Endothelial cell of umbilical vein (primary cell): ENCODE measurements at places on chromosomes 3 and 15.

DNA sequence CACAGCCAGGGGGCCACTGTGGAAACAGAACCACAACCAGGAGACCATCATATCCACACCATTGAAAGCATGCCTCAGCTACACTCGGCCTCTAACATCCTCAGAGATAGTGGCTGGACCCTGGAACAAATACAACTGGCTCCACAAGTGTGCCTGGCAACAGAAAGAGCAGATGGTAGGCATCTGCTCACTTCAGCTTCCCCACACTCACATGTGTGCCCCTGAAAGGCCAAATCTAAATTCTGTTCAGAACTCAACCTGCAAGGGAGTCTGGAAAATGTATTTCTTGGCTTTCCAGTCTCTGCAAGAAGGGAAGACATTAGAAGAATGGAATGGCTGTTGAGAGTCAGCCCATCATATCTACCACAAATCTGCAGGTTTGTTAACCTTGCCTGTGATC, 54.7 kb upstream of the CTNNB1 start:
- H3K4me3 ChIP-seq = no peak overlapping the region
- no peak overlapping the region for H3K27ac ChIP-seq
- DNase-seq = no peak
- H3K36me3 ChIP-seq = no peaks in the 10 kb centered on the region

DNA sequence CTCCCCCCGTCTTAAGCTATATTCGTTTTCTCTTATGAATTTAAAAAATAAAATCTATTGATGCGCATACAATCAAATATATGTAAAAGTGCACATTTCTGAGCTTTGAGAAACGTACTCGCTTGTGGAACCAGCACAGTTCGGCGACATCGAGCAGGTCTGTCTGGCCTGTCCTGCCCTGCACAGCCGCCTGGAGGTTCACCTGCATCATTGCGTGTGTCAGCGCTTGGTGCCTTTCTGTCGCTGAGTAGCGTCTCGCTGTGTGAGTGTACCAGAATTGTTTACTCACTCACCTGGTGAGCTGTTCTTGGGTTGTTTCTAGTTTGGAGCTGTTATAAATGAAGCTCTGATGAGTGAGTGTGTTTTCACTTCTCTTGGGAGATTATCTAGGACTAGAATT, 104.0 kb downstream of the VGLL4 start:
- no peaks in the 10 kb centered on the region for H3K4me1 ChIP-seq
- H3K36me3 ChIP-seq = no peaks in the 10 kb centered on the region
- no peak for DNase-seq

DNA sequence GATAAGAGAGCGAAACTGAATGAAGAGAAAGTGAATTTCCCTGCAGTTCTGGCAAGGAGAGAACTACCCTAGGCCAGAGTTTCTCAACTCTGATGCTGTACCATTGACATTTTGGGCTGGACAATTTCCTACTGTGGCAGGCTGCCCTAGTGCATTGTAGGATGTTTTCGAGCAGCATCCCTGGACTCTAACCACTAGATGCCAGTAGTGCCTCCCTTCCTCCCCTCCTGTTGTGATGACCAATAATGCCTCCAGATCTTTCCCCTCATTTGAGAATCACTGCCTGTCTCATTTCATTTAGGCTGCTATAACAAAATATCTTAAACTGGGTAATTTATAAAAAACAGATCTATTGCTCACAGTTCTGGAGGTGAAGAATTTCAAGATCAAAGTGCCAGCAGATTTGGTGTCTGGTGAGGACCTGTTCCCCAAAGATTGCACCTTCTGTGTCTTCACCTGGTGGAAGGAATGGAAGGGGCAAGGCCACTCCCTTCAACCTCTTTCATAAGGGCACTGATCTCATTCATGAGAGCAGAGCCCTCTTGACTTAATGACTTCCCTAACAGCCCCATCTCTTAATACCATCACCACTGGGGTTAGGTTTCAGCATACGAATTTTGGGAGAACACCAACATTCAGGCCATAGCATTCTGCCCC, 188.9 kb upstream of the MEIS2 start:
- H3K36me3 ChIP-seq = no peaks in the 10 kb centered on the region
- H3K4me3 ChIP-seq = no peak overlapping the region
- H3K27ac ChIP-seq = no peak overlapping the region
- no peak for DNase-seq
- no peaks in the 10 kb centered on the region for H3K4me1 ChIP-seq

DNA sequence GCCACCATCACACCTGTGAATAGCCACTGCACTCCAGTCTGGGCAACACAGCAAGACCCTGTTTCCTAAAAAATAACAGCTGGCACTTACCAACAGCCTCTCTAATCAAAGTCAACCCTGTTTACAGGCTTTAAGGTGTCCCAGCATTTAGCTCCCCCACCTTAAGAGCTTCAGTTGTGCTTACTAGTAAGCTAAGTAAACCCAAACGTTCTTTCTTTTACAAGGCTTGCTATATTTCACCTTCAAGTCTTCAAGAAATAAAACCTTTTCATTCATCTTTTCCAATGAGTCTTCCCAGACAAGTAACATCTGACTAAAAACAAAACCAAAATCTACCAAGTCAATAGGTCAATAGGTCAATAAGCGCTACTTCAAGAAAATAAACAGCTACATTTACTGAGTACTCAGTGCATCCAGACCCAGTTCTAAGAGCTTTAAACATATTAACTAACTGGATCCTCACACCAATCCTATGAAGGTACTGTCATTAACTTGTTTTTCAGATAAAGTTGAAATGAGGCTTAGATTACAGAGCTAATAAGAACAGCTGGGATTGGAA, 62.4 kb downstream of the PBRM1 start:
- H3K27me3 ChIP-seq = no peaks in the 10 kb centered on the region
- no peak overlapping the region for H3K4me3 ChIP-seq
- no peaks in the 10 kb centered on the region for H3K4me1 ChIP-seq
- H3K27ac ChIP-seq = no peak overlapping the region
- peaks cover 21% of the 10 kb centered on the region for H3K36me3 ChIP-seq
- no peak for DNase-seq

- no peaks in the 10 kb centered on the region for H3K36me3 ChIP-seq
- no peaks in the 10 kb centered on the region for H3K4me1 ChIP-seq
- no peak overlapping the region for H3K4me3 ChIP-seq
- no peaks in the 10 kb centered on the region for H3K27me3 ChIP-seq
Observed at GRCh38 chr15:69857250-69857649, 240.5 kb downstream of the TLE3 start.

GRCh38 chr3:184562878-184563560, 1.4 kb downstream of the EPHB3 start:
- no peaks in the 10 kb centered on the region for H3K36me3 ChIP-seq
- peaks cover 35% of the 10 kb centered on the region for H3K27me3 ChIP-seq
- no peak overlapping the region for H3K4me3 ChIP-seq
- no peak for DNase-seq
- H3K27ac ChIP-seq = no peak overlapping the region
- H3K4me1 ChIP-seq = peaks cover 4% of the 10 kb centered on the region

- no peak overlapping the region for H3K27ac ChIP-seq
- no peak for DNase-seq
- H3K4me1 ChIP-seq = no peaks in the 10 kb centered on the region
- no peak overlapping the region for H3K4me3 ChIP-seq
Observed at GRCh38 chr3:124201786-124202185, 209.9 kb upstream of the ROPN1 start.

DNA sequence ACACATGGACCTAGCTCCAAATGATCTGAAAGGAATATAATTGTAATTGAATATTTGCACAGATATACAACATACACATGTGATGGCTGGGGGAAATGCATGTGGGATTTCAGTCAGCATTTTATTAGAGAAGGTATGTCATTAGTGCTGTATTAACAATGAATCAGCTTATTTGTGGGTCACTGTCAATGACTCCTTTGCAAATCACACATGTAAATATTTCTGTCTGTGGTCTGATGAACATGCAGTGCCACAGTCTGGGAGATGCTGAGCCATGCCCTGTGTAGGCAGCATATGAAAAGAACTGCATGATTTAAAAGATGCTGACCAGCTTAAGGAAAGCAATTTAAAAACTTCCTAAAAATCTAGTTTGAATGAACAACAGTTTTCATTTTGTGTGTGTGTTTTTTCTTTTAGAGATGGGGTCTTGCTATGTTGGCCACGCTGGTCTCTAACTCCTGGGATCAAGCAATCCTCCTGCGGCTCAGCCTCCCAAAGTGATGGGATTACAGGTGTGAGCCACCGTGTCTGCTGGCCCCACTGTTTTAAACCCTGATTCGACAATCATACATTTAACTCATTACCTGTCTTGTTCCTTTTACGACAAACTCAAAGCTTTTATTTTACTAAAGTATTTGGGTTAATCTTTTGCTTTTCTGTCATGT, 803 bp upstream of the B3GNT5 start:
- no peaks in the 10 kb centered on the region for H3K27me3 ChIP-seq
- no peak overlapping the region for H3K4me3 ChIP-seq
- no peaks in the 10 kb centered on the region for H3K36me3 ChIP-seq
- no peak for DNase-seq
- H3K27ac ChIP-seq = no peak overlapping the region
- peaks cover 13% of the 10 kb centered on the region for H3K4me1 ChIP-seq

DNA sequence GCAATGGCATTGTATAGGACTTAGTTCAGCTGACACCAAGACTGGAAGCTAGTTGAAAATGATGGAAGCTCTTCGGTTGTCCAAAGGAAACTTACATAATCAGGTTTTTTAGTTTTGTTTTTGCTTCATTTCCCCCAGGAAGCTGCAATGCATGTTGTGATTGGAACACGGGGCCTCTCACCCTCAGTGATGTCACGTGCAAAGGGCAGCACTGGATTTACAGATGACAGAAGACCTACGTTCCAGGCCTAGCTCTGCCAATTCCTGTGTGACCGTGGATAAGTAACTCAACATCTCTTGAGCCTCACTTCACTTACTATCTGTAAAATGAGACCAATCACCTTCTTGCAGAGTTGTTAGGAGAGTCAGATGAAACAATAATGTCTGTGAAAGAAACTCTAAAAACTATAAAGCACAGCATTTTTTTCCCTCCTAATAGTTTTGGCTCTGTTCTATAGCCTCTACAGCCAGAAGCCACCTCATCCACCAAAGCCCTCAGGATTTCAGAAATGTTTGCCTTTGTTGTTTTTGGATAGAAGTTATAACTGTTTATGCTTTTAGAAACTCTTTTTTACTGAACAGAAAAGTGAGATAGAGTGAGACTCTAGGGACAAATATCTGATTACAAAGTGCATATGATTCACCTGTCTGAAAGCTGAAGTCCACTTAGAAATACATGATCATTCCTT, 4.6 kb downstream of the RBSN start:
- DNase-seq = no peak
- peaks cover 7% of the 10 kb centered on the region for H3K4me1 ChIP-seq
- H3K4me3 ChIP-seq = no peak overlapping the region
- no peak overlapping the region for H3K27ac ChIP-seq

DNA sequence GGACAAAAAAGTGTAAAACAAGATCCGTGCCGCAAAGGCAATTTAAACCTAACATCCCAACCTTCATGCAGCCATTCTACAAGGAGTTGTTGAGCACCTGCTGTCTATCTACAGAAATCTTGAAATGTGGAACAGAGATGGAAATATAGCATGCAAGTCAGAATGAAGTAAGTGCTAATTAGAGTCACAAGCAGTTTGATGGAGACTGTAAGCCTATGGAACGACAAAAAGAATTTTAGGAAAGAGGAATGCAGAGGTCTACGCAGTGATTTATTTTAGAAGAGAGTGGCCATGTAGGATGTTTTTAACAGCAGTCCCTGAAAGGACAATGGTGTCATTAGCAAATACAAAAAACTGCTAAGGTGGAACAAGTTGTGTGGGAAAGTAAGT, 851 bp upstream of the DCBLD2 start:
- H3K27ac ChIP-seq = peak overlapping the region; percentile 82
- DNase-seq = no peak
- H3K4me3 ChIP-seq = peak overlapping the region; percentile 45
- peaks cover 34% of the 10 kb centered on the region for H3K4me1 ChIP-seq
- no peaks in the 10 kb centered on the region for H3K36me3 ChIP-seq
- H3K27me3 ChIP-seq = no peaks in the 10 kb centered on the region

DNA sequence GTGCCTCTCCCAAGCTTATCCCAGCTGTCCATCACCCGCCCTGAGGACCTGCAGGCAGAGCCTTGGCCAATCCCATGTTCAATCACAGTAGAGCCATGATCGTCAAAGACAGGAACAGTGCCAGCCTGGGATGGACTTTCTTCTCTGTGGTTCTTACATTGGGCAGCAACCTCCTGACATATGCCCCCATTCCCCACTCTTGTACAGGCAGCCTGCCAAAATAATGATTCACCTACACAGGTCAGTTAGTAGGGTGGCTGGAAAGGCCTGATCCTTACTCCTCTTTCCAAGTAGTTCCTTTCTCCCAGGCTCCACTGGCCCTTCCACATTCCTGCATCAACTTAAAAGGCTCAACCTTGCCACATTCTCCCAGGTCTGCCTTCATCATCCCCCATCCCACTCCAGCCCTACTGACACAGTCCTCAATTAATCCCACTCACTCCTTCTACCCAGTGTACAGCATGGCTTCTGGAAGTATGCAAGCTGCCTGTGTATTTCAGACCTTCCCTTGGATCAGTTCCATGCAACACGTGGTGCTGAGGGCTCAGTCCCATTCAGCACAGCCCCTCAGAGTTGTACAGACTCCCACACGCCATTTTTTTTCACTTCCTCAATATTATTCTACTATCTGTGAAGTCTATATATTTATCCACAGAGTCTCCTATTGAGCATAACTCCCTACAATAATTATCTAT, 189.8 kb downstream of the NTRK3 start:
- no peaks in the 10 kb centered on the region for H3K4me1 ChIP-seq
- no peak overlapping the region for H3K27ac ChIP-seq
- H3K36me3 ChIP-seq = no peaks in the 10 kb centered on the region
- no peaks in the 10 kb centered on the region for H3K27me3 ChIP-seq

GRCh38 chr3:120460862-120461261, 10.1 kb upstream of the FSTL1 start:
- H3K27me3 ChIP-seq = no peaks in the 10 kb centered on the region
- no peak overlapping the region for H3K27ac ChIP-seq
- no peak overlapping the region for H3K4me3 ChIP-seq
- peaks cover 4% of the 10 kb centered on the region for H3K4me1 ChIP-seq
- no peak for DNase-seq
- no peaks in the 10 kb centered on the region for H3K36me3 ChIP-seq

GRCh38 chr3:13260259-13261103, 159.6 kb downstream of the NUP210 start:
- no peak overlapping the region for H3K27ac ChIP-seq
- no peaks in the 10 kb centered on the region for H3K36me3 ChIP-seq
